HT-29 (cell line): ENCODE measurements at places on chromosomes 6 and 20. TPM values are rescaled to one million over a fixed set of nuclear protein-coding genes. Genes with fewer than 3 reads are reported as not detected.

The WFDC12 gene
- not detected in 2 replicates for total RNA-seq

The CDK19 gene
- 4.0 and 4.8 TPM in 2 replicates for total RNA-seq

The TSHZ2 gene
- total RNA-seq: 0.05 and 0.81 TPM in 2 replicates

The BMP5 gene
- not detected in 2 replicates for total RNA-seq
